ENCODE measurements at places on chromosomes 1 and 21.
A peak's percentile ranks its signal among the peaks of the same experiment; 100 is the strongest.

DNA sequence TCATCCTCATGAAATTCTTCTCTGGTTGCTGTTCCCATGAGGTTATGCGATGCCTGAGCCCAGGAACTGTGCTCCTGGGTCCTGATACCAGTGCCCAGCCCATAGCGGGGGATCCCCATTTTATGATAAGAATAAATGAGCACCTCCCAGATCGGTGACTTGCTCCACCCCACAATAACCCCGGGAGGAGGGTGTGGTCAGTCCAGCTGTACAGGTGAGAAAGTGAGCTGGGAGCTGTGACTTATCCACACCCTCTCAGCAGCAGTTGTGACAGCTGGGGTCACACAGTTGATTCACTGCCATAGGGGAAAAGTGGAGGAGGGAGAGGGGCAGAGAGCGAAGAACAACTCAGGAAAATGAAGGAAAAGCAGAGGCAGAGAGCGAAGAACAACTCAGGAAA, 33.4 kb downstream of the OR2G3 start:
- peak; percentile 80 for DNase-seq
- peak overlapping the region; percentile 39 for H3K4me3 ChIP-seq
- H3K4me1 ChIP-seq, result no peaks in the 10 kb centered on the region
- no peaks in the 10 kb centered on the region for H3K27me3 ChIP-seq

DNA sequence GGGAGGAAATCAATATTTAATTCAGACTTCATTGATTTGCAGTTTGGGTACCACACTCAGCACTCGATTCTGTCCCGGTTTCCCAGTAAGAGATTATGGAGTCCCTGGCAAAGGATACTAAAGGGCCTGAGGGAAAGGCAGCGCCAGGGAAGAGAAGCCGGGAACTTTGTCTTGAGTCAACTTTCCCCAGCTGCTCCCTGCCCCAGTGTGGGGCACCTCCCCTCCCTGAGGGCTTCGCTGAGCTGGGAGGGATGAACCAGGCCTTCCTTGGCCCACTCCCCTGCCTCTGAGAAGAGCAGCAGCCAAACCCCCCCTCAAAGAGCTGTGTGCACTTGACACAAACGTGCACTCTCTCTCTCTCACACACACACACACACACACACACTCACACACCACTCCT, 32.6 kb downstream of the OPTC start:
- no peaks in the 10 kb centered on the region for H3K27me3 ChIP-seq
- no peak for DNase-seq
- H3K4me1 ChIP-seq, result no peaks in the 10 kb centered on the region

DNA sequence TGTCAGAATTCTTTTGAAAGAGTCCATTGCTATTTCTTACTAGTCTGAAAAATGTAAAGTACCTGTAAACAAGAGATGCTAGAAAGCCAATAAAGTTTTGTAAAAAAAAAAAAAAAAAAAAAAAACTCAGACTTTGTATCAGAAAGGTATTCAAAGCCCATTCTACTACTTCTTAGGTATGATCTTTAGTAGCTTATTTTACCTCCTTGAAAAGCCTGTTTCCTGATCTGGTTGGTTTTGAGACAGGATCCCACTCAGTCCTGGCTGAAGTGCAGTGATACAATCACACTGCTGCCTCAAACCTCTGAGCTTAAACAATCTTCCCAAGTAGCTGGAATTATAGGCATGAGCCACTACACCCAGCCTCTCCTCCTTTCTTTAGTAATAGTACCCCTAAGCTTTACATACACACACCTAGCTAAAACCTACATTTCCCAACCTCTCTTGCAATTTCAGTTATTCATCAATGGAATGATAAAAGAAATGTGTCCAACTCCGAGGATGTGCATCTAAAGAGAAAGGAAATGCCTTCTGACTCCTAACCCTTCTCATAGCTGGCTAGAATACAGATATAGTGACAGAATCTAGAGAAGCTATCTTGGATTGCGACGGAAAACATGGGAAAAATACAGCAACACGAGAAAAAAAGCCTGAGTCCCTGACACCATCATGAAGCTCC, 30.6 kb downstream of the EPS15 start:
- no peak overlapping the region for H3K4me3 ChIP-seq
- no peaks in the 10 kb centered on the region for H3K36me3 ChIP-seq
- H3K27ac ChIP-seq, result no peak overlapping the region
- no peak for DNase-seq
- peaks cover 35% of the 10 kb centered on the region for H3K4me1 ChIP-seq
- no peaks in the 10 kb centered on the region for H3K27me3 ChIP-seq

- H3K27ac ChIP-seq, result no peak overlapping the region
- H3K4me1 ChIP-seq, result no peaks in the 10 kb centered on the region
- no peak for DNase-seq
Measured at GRCh38 chr21:20151741-20152140, 846.5 kb upstream of the NCAM2 start.

GRCh38 chr1:91381844-91382243, 22.8 kb downstream of the HFM1 start:
- H3K27me3 ChIP-seq, result no peaks in the 10 kb centered on the region
- no peaks in the 10 kb centered on the region for H3K4me1 ChIP-seq
- H3K4me3 ChIP-seq, result no peak overlapping the region
- no peaks in the 10 kb centered on the region for H3K36me3 ChIP-seq
- DNase-seq, result no peak

DNA sequence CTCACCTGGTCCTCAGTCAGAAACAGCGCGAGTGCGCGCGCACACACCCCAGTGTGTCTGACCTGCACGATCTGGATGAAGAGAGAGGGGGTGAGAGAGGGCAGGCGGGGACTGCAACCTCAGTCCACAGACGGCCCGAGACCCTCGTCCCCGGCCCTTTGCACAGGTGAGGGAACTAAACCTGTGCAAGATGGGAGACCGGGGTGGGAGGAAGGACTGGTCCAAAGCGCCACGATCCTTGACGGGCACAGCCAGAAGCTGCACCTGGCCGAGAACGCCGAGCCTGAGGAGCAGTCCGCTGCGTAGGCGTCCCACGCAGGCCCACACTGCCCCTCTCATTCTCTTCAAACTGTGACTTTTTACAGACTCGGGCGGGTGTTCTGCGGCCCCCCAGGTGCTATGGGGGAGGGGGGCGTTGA, 519 bp upstream of the IQCC start:
- peak overlapping the region; percentile 75 for H3K27ac ChIP-seq
- peak; percentile 21 for DNase-seq
- H3K27me3 ChIP-seq, result no peaks in the 10 kb centered on the region
- H3K36me3 ChIP-seq, result no peaks in the 10 kb centered on the region
- peaks cover 33% of the 10 kb centered on the region for H3K4me1 ChIP-seq

GRCh38 chr1:23097316-23097715, 71.3 kb downstream of the LUZP1 start:
- H3K27ac ChIP-seq, result no peak overlapping the region
- DNase-seq, result no peak
- no peaks in the 10 kb centered on the region for H3K27me3 ChIP-seq
- no peak overlapping the region for H3K4me3 ChIP-seq
- H3K4me1 ChIP-seq, result peaks cover 21% of the 10 kb centered on the region

- DNase-seq, result no peak
- peaks cover 17% of the 10 kb centered on the region for H3K36me3 ChIP-seq
- no peak overlapping the region for H3K4me3 ChIP-seq
- no peak overlapping the region for H3K27ac ChIP-seq
- H3K27me3 ChIP-seq, result no peaks in the 10 kb centered on the region
- H3K4me1 ChIP-seq, result no peaks in the 10 kb centered on the region
Measured at GRCh38 chr21:33278721-33279120, 12.6 kb downstream of the IL10RB start.

DNA sequence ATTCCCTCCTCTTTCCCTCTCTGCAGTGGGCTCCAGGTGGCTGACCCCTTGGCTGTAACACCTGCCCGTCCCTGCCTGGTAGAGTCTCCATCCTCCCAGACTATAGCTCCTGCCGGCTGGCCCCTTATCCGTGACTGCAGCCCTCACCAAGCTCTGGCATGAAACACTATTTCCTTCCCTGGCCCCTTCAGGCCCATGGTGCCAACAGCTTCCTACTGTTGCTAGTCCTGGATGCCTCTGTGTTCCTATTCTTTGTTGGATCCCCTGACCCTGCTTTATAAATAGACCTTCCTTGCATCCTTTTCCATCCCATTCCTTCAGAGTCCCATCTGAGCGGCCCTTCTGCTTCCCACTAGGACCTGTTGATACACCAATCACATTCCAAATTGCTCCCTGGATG, 195.0 kb downstream of the ZNF326 start:
- no peaks in the 10 kb centered on the region for H3K36me3 ChIP-seq
- DNase-seq, result no peak
- H3K4me1 ChIP-seq, result no peaks in the 10 kb centered on the region
- H3K4me3 ChIP-seq, result no peak overlapping the region
- no peak overlapping the region for H3K27ac ChIP-seq

DNA sequence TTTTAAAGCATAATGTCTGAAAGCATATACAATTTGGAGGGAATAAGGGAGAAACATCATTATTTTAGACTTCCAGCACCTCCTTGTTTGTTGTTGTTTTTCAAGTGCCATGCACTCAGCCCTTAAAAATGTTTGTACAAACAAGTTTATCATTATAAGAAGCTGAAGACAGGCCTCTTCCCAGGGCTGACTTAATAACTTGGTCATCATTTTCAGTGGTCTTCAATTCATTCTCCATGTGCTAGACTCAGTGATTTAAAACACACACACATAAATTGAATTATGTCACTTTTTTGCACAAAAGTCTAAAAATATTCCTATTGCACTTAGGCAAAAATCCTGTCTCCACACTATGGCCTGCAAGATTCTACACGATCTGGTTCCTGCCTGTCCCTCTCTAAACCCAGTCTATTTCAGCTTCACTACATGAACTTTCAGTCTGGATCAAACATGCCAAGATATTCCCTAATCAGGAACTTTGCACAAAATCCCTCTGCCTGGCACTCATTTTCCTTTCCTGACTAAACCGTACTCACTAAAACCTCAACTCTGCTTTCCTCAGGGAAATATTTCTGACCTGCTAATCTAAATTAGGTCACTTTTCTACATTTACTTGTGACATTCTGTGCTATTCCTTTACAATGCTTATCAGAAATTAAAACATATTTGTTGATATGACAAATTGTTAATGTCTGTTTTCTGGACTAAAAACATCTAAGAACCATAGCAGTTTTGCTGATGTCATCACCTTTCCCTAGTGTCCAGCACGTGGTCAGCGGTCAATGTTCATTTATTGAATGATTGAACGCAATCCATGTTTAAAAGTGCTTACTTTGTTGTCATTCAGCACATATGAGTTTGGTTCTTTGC, 14.8 kb upstream of the GBP5 start:
- H3K27ac ChIP-seq, result peak overlapping the region; percentile 23
- no peak for DNase-seq
- H3K27me3 ChIP-seq, result no peaks in the 10 kb centered on the region
- no peak overlapping the region for H3K4me3 ChIP-seq
- H3K4me1 ChIP-seq, result peaks cover 7% of the 10 kb centered on the region

- H3K4me3 ChIP-seq, result no peak overlapping the region
- H3K36me3 ChIP-seq, result no peaks in the 10 kb centered on the region
- no peak for DNase-seq
- H3K27me3 ChIP-seq, result peaks cover 25% of the 10 kb centered on the region
- no peak overlapping the region for H3K27ac ChIP-seq
Measured at GRCh38 chr1:208269338-208269666, 25.1 kb upstream of the PLXNA2 start.

GRCh38 chr1:244395965-244396364, 55.7 kb downstream of the ADSS2 start:
- H3K4me3 ChIP-seq, result no peak overlapping the region
- H3K27ac ChIP-seq, result no peak overlapping the region
- H3K27me3 ChIP-seq, result no peaks in the 10 kb centered on the region
- no peaks in the 10 kb centered on the region for H3K4me1 ChIP-seq

DNA sequence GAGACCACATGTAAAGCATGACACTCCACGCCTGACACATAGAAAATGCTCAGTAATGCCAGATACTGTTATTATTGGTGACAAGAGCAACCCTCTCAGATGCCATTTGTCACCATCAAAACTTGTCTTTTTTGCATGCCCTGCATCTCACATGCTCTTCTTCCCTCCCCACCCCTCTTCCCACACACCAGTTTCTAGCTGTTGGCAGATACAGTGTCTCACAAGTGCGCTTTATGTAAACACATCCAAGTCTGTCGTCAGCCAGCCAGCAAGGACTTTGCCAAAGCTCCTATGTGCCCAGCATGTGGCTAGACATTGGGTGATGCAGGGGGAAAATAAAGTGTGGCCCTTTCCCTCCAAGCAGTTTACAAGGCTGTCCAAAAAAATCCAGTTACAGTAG, 44.9 kb upstream of the EPHA8 start:
- H3K4me1 ChIP-seq, result no peaks in the 10 kb centered on the region
- no peak overlapping the region for H3K4me3 ChIP-seq
- no peaks in the 10 kb centered on the region for H3K27me3 ChIP-seq
- no peak overlapping the region for H3K27ac ChIP-seq
- no peak for DNase-seq
- H3K36me3 ChIP-seq, result peaks cover 55% of the 10 kb centered on the region

- no peaks in the 10 kb centered on the region for H3K36me3 ChIP-seq
- H3K27ac ChIP-seq, result peak overlapping the region; percentile 94
- peak overlapping the region; percentile 68 for H3K4me3 ChIP-seq
- H3K27me3 ChIP-seq, result no peaks in the 10 kb centered on the region
Measured at GRCh38 chr1:166839600-166840308, 479 bp downstream of the POGK start.

- H3K4me3 ChIP-seq, result no peak overlapping the region
- no peaks in the 10 kb centered on the region for H3K27me3 ChIP-seq
- H3K36me3 ChIP-seq, result no peaks in the 10 kb centered on the region
Measured at GRCh38 chr1:30087465-30087864, 635.9 kb downstream of the MATN1 start.

DNA sequence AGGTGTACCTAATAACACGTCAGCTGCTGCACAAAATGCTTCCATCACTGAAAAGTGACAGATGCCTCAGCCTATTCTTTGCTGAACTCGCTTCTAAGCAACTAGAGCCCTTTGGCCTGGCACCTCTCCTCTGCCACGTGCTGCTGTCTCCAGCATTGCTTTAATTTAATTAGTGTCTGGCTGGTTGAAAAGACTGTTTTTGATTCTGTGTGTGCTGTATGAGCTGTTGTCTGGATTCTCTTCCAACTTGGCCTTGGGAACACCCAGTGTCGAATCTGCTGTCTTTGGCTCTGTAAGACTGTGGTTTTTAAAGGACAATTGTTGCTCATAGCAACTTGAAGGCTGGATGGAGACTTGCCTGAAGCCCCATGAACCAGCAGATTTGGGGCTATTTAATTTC, 109.5 kb downstream of the PSMG1 start:
- no peaks in the 10 kb centered on the region for H3K36me3 ChIP-seq
- no peaks in the 10 kb centered on the region for H3K4me1 ChIP-seq
- DNase-seq, result no peak

All from transverse colon (tissue), 4 donors.